Stimulated activated CD4-positive, alpha-beta T cell treated with anti-CD3 and anti-CD28 coated beads, Interleukin-12 subunit alpha, Interleukin-12 subunit beta, amount 100 ng/mL, for 24 hours (primary cell): ENCODE measurements at places on chromosomes 2 and 18.

DNA sequence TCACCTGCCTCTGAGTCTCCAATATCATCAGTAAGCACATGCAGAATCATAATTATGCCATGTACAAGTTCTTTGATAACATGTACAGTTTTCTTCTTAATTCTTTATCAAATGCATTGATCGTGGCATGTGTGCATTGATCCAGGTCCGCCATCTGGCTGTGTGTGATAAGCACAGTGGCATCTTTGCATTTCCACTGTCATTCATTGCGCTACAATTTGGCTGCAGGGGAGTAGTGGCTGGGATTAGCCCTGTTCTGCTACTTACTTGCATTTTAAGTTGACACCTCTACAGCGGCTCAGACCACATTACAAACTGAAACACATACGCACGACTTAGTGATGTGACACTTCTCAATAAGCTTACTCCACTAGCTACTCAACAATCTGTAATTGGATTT lies 83.6 kb upstream of the OTX1 start:
- no peak for DNase-seq

- no peak for DNase-seq
Observed at GRCh38 chr18:56326336-56327072, 311.9 kb downstream of the TXNL1 start.

- no peak for DNase-seq
Observed at GRCh38 chr2:132977812-132978529, 308.0 kb upstream of the LYPD1 start.

DNA sequence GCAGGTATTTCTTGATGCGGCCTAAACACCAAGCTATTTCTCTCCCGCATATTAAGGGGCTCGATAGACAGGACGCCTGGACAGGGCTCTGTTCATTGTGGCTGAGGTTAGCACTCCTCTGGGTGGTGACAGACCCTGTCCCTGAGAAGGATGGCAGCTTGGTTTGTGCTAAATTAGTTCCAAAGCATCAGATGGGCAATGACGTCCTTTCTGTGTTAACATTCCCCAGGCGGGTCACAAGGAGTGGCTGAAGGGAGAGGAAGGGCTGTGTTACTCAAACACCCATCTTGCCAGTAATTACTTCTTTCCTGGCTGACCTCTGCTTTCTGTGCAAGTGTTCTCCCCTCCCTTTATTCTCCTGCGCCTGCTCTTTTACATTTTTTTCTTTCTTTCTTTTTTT lies 75.0 kb downstream of the TMEM247 start:
- no peak for DNase-seq

- DNase-seq = no peak
Observed at GRCh38 chr2:112666761-112667122, 21.0 kb downstream of the SLC20A1 start.

- no peak for DNase-seq
Observed at GRCh38 chr2:196939371-196939770, 12.9 kb upstream of the PGAP1 start.

- no peak for DNase-seq
Observed at GRCh38 chr2:176491172-176491904, 222.1 kb downstream of the MTX2 start.

- DNase-seq = no peak
Observed at GRCh38 chr2:74500578-74500946, 1.2 kb upstream of the LBX2 start.

GRCh38 chr2:217800433-217801114 lies 202.2 kb downstream of the TNS1 start:
- DNase-seq = no peak

- DNase-seq = no peak
Observed at GRCh38 chr2:74458938-74459363, 713 bp downstream of the WBP1 start.

DNA sequence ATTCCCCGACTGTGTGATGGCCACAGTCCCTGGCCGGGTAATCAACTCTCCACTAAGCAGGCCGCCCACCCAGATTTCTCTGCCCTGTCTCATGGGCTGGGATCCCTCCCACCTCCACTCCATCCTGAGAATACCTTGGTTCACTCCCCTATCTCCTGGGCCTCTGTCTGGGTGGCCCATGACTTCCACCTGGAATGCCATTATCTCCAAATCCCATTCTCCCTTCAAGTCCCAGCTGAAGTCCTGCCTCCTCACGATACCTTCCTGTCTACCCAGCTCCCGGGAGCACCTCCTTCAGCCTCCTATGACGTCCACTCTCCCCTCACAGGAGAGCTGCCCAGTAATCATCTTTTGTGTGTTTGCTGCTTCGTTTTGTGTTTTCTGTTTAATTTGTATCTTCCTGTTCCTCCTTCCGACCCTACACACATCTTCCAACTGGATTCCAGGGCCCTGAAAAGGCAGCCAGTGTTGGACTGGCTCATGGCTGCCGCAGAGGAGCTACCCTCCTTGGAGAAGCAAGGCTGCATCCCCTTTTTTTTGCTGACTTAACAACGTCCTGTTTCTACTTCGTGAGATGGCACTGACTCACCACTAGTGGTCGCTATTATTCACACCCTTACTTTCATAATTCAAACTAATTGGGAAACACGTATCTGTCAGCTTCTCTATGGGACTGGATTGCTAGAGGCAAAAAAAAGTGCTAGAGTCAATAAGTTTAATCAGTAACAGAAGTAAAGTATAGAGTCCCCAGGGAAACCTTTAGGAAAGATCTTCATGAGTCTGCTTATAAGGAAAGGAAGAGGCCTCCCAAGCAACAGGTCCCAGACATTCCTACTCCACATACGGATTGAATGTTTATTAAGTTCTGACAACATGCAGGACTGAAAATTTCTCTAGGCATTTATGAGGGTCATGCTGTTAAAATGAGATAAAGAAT lies 171.9 kb upstream of the GATA6 start:
- DNase-seq = no peak

- DNase-seq = no peak
Observed at GRCh38 chr18:12011199-12011956, 30.1 kb downstream of the IMPA2 start.

DNA sequence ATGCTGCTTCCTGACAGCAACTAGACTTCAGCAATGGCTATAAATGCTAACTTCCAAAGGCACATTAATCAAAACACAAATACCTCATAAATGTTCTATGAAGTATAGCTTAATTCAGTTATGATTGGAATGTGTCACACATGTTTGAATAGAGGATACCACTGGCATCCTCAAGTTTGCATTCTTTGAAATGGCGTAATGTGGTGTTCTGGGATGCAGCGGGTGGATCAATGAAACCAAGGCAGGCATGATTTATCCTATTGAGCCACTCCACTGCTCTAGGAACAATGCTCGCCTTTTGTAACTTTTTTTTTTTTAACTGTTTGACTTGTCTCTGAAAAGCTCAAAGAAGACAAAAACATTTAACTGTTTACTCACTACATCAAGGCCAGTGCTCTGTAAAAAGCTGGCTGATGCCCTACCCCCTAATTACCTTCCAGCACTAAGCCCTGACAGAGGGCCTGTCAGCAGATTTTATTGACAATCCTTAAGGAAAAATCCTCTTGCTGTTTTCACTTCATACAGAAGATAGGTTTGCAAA lies 278.8 kb upstream of the SESTD1 start:
- no peak for DNase-seq

DNA sequence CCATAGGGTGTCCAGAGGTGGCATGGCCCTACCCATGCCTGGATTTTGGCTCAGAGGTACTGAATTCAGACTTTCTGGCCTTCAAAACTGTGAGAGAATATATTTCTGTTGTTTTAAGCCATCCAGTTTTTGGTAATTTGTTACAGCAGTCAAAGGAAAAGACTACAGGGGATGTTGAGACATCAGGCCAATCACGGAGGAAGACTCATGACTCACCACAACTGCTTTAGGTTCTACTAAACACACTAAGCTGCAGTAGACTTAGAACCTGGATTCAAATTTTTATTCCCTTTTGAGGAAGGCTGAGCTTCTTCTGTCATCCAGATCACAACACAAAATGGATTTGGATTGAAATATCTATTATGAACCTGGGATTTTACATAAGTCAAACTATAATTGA lies 12.0 kb upstream of the C2orf66 start:
- no peak for DNase-seq

DNA sequence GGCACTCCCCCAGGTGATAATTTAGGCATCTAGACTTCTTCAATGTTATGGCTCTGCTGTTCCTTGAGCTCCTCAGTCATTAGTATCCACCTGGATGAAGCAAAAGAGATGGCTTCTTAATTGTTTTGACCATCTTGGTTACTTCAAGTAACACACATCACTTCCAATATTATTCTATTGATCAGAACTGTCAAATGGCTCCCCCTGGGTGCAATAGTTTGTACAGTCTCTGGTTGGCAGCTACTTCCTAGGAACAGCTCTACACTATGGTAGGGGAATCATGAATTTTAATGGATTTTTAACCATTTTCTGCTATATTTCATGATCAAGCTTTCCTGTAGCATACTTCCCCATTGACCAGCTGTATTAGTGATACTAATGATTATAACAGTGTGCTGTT lies 157.0 kb downstream of the NYAP2 start:
- no peak for DNase-seq
